CD8-positive, alpha-beta memory T cell (primary cell): ENCODE measurements at places on chromosomes 5 and 9.

DNA sequence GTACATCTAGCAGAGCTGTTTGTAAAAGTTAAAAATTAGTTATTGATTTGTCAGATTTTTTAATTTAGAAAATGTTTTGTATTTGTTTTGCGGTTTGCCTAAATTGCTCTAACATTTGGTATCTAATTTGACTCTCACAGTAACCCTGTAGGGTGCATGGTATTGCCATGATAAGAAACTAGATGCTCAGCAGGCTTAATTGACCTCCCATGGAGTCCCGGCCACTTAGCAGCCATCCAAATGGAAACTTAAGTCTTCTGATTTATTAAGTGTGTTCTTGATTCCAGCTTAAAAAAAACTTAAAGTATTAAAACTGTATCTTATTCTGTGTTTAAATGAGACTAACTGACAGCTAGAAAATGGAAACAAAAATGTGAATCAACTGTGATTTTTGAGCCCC is 54.5 kb downstream of the CAST start:
- DNase-seq = no peak

DNA sequence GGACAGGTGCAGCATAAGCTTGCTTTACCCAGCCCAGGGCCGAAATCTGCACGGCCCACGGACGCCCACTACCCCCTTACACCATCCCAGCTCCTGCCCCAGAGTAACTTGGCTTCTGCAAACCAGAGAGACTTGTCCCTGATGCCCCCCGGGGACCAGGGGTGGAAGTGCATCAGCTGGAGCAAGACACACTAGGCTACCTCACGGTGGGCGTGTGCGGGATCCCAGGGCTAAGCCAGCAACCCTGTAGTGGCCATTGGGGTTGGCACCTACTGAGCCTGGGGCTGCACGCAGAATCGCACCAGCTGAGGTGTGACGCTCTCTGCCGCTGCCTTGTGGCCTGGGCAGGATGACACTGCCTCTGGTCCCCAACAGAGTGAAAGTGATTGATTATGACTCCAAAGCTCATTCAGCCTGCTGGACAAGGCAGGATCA is 6.1 kb upstream of the ZNF79 start:
- peak; percentile 13 for DNase-seq

GRCh38 chr9:89541798-89542197 is 43.9 kb upstream of the SEMA4D start:
- no peak for DNase-seq

GRCh38 chr9:99006511-99006910 is 62.8 kb downstream of the COL15A1 start:
- no peak for DNase-seq

GRCh38 chr9:37969130-37969529 is 65.2 kb upstream of the SLC25A51 start:
- DNase-seq = no peak

DNA sequence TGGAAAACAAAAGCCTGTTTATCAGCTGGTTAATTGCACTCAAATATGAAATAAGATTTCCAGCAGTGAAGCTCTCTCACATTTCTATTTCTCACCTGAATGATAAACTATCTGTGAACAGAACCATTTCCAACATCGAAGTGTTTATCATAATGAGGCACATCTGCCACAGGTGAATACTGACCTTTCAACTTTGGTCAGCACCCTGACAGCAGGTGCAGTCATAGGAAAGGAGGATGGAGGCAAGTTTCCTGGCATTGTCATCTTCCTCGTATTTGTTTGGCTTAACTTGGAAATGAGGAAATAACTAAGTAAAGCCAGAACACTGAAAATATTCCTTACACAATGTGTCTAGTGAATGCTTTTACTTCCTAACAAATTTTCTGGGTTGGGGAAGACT is 716.4 kb downstream of the NR2F1-AS1 start:
- DNase-seq = no peak
